ENCODE measurements at places on chromosomes 6 and 20.

DNA sequence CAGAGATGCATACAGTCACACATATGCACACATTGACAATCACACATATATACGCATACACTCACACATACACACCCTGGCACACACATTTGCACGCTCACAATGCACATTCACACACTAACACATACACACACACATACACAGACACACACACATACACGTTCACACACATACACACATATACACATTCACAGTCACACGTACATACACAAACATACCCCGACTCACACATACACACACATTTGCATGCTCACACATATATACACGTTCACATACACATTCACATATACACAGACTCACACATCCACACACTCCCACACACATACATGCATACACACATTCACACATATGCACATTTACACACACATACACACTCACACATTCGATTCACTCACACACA is 366.8 kb upstream of the ID4 start:
- DNase-seq = no peak

GRCh38 chr20:53405139-53405538 is 188.5 kb downstream of the ZNF217 start:
- DNase-seq = no peak

DNA sequence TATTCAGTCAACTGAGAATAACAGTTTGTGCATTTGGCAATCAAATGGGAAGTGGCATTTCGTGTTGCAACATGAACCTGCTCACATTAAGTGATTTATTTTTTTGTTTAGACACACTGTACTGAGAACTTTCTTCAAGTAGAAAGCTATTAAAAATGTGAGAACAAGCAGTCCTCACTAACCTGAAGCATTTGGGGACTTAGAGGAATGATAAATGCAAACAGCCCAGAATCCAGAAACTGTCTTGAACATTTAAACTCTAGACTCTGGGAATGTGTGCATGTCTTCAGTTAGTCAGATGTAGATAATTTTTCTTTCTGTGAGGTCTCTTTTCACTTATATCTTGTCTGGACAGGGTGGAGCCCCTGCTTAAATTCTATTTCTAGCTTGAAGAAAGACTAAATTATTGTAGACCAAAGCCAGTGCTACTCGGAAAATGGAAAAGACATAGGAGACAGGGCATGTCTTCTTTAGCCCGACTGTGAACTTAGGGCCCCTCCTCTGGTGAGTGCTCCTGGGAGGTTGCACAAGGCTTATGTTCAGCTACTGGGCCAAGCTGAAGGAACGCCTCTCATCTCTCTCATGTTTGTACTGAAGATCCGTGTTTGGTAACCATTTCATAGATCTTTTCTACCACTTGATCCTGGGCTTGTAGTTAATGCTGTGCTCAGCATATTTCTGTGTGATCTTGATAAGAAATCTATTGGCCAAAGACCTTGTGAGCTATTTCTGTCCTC is 70.1 kb downstream of the SLX4IP start:
- no peak for DNase-seq

GRCh38 chr6:118705544-118706491 is 54.4 kb upstream of the CEP85L start:
- no peak for DNase-seq

- DNase-seq = peak; percentile 42
Observed at GRCh38 chr20:19540392-19540791, 217.7 kb upstream of the RIN2 start.

GRCh38 chr20:60224914-60225313 is 266.7 kb downstream of the CDH26 start:
- DNase-seq = no peak

DNA sequence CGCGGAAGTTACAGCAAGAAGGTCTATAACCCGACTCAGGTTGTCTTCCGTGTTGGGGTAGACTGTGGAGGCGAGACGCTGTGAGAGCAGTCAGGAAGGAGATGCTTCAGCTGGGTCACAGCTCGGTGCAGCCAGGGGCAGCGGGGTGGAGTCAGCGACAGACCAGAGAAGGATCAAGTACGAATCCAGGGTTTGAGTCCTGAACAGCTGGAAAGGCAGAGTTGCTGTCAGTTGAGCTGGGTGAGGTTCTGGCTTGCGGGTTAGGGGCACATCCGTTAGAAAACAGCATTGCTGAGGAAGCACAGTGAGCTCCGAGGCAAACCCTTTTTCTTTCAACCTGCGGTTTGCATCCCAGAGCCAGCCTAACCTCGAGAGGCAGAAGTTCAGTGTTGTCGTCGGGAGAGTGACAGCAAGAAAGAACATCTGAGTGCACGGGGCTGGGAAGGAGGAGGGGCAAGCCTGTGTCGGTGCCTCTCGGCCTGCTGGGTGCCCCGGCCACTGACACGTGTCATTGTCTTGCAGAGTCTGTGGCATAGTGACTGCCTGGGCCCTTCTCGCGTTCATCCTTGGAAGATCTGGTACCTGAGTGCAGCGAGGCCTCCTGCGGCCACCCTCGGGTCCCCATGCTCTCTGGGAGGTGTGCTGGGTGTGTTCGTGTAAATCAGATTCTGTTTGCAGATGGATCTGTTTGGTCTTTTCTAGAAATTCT is 20.0 kb downstream of the PNLDC1 start:
- DNase-seq = no peak

DNA sequence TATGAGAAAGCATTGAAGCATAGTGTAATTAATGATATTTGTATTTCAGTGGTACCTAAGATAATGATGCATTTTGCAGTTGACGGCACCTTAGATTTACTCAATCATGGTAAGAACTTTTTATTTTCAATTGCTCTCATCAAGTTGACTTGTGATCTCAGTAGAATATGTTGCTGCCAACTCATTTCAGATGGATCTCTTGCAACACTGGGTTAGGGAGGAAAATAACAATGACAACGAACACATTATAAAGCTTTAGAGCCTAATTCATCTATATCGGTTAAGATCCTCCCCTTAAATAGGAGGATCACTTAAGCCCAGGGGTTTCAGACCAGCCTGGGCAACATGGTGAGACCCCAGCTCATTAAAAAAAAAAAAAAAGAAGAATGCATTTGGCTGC is 18.0 kb upstream of the TBC1D22B start:
- DNase-seq = no peak

DNA sequence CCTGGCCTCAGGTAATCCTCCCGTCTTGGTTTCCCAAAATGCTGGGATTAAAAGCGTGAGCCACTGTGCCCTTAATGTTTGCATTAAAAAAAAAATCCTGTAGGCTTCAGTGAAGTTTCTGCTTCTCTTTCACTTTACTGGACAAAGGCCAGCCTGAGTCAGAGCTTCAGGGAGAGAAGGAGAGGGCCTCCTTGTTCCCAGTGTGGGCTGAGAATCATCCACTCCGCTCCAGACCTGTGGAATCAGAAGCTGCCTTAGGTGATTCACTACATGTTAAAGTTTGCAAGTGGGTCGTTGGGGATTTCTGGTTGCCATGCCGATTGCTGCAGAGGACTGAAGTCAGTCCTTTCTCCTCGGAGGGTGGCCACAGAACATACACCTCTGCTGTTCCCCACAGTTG is 113.3 kb upstream of the EEF1E1 start:
- DNase-seq = no peak

DNA sequence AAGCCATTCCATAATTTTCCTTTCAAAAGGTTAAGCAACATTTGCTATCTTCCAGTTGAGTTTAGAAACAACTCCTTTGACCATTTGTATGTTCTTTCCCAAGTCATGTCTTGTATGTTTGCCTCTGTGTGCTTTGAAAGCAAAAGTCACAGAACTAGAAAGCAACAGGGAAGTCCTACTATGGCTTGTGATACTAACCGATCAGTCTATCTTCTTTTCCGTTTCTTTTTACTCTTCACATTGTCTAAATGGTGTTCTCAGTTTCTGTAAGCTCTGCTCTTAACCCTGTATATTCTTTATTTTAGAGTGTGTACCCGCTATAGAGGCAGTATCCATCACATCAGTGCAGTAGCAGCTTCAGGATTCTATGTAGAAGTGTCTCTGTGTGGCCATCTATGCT is 32.9 kb downstream of the TMEM244 start:
- DNase-seq = no peak

DNA sequence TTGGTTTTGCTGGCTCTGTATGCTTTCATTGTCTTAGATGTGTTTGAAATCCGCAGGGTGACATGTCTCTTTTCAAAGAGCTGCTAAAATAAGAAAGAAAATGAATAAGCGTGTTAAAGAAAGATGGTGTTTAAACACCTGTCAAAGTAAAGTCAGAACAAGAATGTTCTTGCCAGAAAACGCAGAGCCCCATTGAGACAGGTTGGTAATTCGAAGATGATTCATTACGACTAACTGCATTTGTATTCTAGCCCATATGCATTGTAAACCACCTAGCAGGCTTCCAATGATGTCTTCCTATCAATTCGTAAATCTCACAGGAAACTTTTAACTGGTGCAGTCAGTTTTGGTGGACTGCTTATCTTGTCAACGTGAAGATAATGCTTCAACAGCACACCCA is 16.8 kb downstream of the PHACTR2 start:
- DNase-seq = no peak

DNA sequence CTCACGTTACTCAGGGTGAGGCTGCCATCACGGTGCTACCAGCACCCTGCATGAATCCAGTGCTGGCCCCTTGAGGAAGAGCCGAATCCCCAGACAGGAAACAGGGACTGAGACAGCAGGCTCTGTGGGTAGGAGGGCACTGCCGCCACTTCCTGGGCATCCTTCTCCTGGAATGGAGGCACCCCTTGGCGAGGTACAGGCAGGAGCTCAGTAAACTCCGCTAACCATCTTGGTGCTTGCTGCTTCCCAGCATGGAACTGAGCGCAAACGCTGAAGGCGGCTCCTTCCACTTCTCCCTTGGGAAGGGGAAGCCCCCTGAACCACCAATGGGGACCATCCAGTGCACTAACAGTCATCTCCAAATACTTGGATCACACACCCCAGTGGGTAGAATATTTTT is 13.5 kb upstream of the CCDC167 start:
- DNase-seq = no peak

DNA sequence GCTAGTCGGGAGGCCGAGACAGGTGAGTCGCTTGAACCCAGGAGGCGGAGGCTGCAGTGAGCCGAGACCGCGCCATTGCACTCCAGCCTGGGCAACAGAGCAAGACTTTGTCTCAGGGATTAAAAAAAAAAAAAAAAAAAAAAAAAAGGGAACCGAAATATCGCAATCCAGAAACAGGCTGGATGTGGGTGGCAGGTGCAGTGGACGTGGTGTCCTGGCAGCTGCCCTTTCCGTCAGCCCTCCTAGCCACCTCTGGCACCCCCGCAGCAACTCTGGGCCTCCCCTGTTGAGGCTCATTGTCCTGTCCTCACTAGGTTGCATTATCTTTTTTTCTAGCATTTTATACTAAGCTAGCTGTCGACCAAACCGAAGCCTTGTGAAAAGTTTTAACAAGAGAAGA is 113.5 kb downstream of the DTNBP1 start:
- DNase-seq = no peak

- no peak for DNase-seq
Observed at GRCh38 chr6:10513544-10513943, 7.6 kb upstream of the GCNT2 start.

GRCh38 chr6:16305246-16305725 is 66.9 kb downstream of the GMPR start:
- no peak for DNase-seq

- DNase-seq = no peak
Observed at GRCh38 chr20:49400904-49401303, 81.6 kb downstream of the KCNB1 start.

- DNase-seq = no peak
Observed at GRCh38 chr20:21323640-21324039, 20.5 kb downstream of the XRN2 start.

GRCh38 chr6:151109361-151109760 is 130.4 kb upstream of the AKAP12 start:
- DNase-seq = no peak

DNA sequence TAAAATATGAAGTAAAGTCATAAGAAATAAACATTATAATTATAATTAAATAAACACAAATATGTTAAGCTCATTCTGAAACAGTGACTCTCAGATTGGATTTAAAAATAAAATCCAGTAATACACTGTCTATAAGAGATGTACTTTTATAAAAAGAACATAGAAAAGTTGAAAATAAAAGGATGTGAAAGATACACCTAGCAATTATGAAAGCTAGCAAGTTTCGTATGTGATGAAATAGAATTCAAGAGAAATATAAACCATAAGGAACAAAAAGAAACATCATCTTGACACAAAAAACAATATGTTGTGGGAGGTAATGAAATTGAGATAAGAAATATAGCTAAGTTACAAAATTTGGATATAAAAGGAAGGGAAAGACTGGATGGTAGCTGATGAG is 128.6 kb upstream of the CNR1 start:
- DNase-seq = no peak

GRCh38 chr6:39188098-39188450 is 41.2 kb downstream of the KCNK5 start:
- no peak for DNase-seq

- no peak for DNase-seq
Observed at GRCh38 chr6:53813096-53813495, 18.3 kb downstream of the LRRC1 start.

- DNase-seq = no peak
Observed at GRCh38 chr20:46307139-46307998, 929 bp downstream of the CDH22 start.

DNA sequence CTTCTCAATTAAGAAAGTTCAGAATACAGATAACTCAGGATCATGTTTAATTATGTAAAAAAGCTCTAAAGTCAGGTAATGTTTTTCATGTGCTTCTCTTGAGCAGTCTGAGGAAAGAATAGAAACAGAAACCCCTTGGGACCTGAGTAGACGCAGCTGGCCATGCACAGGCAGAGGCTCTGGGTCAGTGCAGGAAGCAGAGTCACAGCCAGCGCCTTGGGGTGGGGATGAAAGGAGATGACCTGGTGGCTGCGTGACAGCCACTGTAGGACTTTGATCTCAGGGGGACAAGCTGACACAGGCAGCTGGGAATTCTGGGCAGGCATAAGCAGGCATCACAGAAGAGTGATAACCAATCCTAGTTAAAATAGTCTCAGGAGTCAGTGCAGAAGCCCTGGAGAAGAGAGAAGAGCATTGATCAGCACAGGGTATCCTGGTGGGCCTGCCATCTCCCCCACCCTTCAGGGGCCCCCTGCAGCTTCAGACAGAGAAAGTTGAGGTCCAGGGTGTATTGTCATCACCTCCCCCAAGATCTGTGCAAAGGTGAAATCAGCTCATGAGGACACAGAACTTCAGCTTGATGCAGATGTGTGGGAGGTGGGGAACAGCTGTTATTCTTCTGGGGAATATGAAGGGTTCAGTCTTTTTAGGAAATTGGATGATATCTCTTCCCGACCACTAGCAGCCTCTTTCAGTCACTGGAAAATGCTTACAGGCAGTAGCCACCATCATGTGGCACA is 6.4 kb downstream of the HLA-DQB1 start:
- DNase-seq = no peak

GRCh38 chr20:53302695-53303412 is 290.8 kb downstream of the ZNF217 start:
- DNase-seq = no peak

- DNase-seq = no peak
Observed at GRCh38 chr6:167148021-167148420, 9.8 kb downstream of the GPR31 start.

DNA sequence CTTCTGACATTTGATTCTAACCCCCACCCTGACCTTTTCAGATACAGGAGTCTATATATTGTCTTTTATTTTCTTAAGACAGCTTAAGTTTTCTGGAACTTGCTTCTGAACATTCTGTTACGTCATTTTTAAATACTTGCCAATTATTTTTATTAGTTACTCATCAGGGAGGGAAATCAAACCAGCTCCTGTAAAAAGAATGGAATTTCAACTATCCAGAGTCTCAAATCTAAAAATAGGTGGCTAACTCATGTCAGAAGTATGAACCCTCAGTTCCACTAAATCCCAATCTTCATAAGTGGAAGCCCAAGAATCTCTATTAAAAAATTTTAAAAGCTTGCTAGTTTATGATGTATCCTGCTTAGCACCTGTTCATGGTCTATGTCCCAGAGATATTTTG is 900.0 kb downstream of the KIF16B start:
- DNase-seq = no peak

All from amygdala (tissue), 56 donors.